ENCODE measurements at places on chromosomes 1 and 21. TPM values are rescaled to one million over a fixed set of nuclear protein-coding genes. Genes with fewer than 3 reads are reported as not detected.

GRCh38 chr1:54985556-54985955, 5.1 kb downstream of the TMEM61 start:
- no peaks in the 10 kb centered on the region for H3K36me3 ChIP-seq
- no peak for DNase-seq
- H3K4me1 ChIP-seq: no peaks in the 10 kb centered on the region
- H3K27me3 ChIP-seq: no peaks in the 10 kb centered on the region

GRCh38 chr1:101238031-101238628, 1.3 kb downstream of the S1PR1 start:
- H3K27ac ChIP-seq: peak overlapping the region; percentile 43
- DNase-seq: no peak
- peaks cover 32% of the 10 kb centered on the region for H3K4me1 ChIP-seq
- H3K27me3 ChIP-seq: no peaks in the 10 kb centered on the region

GRCh38 chr21:43018519-43018918, 44.2 kb downstream of the PKNOX1 start:
- H3K36me3 ChIP-seq: peaks cover 7% of the 10 kb centered on the region
- no peak overlapping the region for H3K4me3 ChIP-seq
- no peak for DNase-seq
- peaks cover 7% of the 10 kb centered on the region for H3K4me1 ChIP-seq
- no peaks in the 10 kb centered on the region for H3K27me3 ChIP-seq
- H3K27ac ChIP-seq: no peak overlapping the region

The SYNC gene
- not detected for total RNA-seq
